ENCODE measurements at places on chromosomes 16 and 17.

DNA sequence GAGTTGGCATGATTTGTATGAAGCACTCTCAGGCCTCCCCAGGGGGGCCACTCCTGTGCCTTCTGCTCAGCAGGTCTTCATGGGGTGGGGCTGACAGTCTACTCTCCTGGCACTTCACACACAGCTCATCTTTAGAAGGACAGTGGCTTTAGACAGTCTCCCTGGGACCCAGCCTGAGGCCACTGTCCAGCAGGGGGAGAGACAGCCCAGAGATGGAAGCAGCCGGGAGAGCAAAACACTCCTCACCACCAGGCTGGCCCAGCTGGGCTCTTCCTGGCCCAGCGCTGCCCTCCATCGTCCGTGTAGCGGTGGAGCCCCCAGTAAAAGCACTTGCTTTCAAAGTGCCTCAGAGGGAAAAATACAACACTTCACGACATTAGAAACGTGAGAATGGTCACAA, 62.0 kb upstream of the CRHR1 start:
- DNase-seq: no peak

DNA sequence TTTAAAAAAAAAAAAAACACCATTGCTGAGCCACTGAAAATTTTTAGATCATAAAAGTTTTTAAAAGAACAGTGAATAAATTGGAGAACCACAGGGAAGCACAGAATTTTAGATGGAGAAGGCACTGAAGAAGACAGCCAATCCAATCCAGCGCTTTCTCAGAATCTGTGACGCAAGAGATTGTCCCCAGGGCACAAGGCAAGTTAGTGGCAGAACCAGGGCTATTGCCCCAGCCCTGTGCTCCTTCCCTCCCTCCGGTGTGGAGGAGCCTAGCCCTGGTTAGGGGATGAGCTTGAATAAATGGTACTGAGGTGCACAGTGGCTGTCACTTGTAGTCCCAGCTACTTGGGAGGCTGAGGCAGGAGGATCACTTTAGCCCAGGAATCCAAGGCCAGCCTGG, 108.3 kb downstream of the ZNF423 start:
- DNase-seq: no peak

DNA sequence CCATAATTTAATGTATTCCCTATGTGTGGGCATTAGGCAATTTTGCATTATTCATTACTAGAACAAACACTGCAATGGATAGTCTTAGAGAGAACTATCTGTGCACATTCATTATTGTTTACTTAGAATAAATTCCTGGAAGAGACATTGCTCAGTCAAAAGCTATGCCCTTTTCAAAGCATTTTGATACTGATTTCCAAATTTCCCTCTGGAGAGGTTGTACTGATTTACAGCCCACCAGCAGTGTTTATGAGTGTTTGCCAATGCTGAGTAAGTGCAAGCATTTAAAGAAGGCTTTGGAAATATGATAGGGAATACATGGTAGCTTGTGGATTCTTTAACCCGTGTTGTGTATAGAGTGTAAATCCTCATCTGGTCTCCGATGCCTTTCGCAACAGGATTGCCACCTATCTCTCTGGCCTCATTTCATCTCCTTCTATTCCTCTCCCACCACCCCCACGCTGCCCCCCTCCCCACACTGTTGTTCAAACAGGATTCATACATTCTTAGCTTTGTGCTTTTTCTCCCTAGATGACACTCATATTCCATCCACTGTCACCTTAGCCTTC, 33.4 kb upstream of the MMD start:
- DNase-seq: no peak

DNA sequence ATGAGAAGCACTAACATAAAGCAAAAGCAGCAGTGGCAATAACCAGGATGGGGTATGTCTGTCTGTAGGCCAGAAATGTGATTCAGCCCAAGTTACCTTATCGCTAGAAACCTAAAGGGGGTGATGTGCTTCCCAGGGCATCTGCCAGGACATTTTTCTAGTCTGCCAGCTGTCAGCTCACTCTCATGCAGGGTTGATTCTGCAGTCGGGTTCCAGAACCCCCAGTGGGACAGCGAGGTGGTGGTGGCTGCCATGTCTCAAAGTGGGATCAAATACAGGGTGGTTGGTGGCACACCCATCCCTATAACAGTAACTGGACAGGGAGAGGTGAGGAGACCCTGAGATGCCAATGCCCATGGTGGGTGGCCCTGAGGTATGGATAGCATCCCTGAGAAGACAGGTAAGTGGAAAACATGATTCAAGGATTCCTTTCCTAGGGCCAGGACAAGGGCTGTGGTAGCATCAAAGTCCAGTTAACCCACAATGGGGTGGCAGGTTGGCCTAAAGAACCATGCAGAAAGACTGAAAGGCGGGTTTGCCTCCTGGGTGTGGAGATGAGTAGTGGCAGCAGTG, 84.3 kb downstream of the TNFRSF13B start:
- DNase-seq: no peak

GRCh38 chr17:56690441-56691291, 97.2 kb downstream of the NOG start:
- DNase-seq: no peak

GRCh38 chr16:47371271-47372014, 89.4 kb downstream of the ITFG1 start:
- no peak for DNase-seq

GRCh38 chr17:72635034-72635635, 457.4 kb downstream of the SLC39A11 start:
- DNase-seq: no peak

GRCh38 chr16:3770530-3770929, 53.2 kb upstream of the TRAP1 start:
- no peak for DNase-seq

GRCh38 chr17:76981545-76982295, 113.5 kb downstream of the MGAT5B start:
- no peak for DNase-seq

Measured in stimulated activated CD4-positive, alpha-beta T cell treated with anti-CD3 and anti-CD28 coated beads, TNF-alpha, amount 100 ng/mL, for 4 hours (primary cell).